ENCODE measurements at places on chromosomes 1 and 21.

DNA sequence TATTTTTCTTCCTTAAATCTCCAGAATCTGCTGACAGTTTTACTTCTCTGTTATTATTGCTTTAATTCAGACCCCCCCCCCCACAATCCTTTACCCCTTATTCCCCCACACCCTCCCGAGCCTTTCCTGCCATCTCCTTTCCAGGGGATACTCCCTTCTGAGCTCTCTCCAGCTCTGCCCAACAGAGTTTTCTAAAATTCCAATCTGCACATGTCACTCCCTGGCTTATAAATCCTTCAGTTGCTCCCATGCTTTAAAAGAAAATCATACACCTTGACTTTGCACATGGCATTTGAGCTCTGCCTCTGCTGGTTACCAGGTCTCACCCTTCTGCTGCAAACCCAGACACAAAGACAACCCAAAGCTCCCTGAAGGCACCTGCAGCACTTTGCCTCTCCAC, 11.7 kb upstream of the EPS8L3 start:
- no peak for DNase-seq

DNA sequence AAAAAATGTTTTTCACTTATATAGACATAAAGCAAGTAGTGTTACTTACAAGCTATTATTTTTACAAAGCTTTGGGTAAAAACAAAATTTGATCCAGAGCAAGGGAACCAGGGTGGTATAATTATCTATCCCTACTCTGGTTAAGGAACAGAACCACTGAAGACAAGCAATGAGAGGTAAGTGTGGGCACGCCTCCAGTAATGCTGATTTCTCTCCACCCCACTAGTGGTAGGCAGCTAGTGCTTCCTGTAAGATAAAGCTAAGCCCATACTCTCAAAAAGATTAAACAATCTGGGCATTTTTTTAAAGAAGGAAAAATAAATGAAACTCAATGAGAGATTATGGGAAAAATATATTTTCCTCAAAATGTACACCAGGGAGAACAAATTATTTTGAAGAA, 22.1 kb downstream of the TFB2M start:
- no peak for DNase-seq

- no peak for DNase-seq
Observed at GRCh38 chr1:38093569-38094520, 47.3 kb upstream of the POU3F1 start.

- DNase-seq, result no peak
Observed at GRCh38 chr1:76425201-76426145, 350.9 kb downstream of the ST6GALNAC3 start.

DNA sequence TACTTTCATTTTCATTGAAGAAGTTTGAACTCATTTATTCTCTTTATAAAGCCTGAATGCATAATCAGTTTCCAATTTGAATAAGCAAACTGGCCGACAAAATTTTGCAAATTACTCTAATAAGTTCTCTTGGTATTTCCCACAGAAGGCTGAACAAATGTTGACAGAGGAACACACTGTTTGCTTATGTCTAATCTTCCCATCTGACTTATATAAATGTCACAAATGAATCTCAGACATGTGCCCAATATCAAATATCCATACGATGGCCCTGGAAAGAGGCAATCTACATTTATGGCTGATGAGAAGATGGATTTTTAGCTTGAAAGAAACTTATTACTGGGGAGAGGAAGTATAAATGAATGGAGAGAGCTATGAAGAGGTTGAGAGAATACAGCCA, 380.6 kb upstream of the ZRANB2 start:
- DNase-seq, result no peak
